ENCODE measurements at places on chromosomes 4 and X. TPM values are rescaled to one million over a fixed set of nuclear protein-coding genes. Genes with fewer than 3 reads are reported as not detected.

NLGN3 gene
- 0.84 TPM for total RNA-seq

PAK3 gene
- total RNA-seq: not detected

TRIML2 gene
- total RNA-seq: 35.7 TPM

RHOH gene
- total RNA-seq: 0.26 TPM

F11 gene
- total RNA-seq: not detected

CXCL8 gene
- 6.0 TPM for total RNA-seq

FGF13 gene
- 0.05 TPM for total RNA-seq

Measured in A549 treated with AZD2906 at 1 μM for 4 hours (cell line).